ENCODE measurements at places on chromosomes 1 and 21.

- DNase-seq: no peak
These were observed 112.7 kb downstream of the PRDM2 start for GRCh38 chr1:13812456-13813397.

DNA sequence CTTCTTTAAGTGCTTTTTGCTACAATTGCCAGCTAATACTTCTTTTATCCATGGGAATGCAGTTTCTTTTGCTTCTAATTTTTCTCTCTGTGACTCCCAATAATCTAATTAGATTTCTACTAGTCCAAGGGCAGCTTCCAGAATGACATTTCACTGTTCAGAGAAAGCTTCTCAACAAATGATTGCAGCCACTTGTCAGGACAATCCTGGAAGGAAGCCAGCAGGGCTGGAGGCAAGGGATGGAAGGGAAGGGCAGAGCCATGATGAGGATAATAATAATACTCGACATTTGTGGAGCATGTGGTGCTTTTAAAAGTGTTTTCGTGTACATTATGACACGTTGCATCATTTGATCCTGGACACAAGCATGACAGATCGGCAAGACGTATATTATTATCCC lies 19.4 kb downstream of the F11R start:
- no peak for DNase-seq

GRCh38 chr1:47031059-47031458 lies 7.6 kb downstream of the CYP4X1 start:
- no peak for DNase-seq

GRCh38 chr1:203149188-203149840 lies 21.8 kb downstream of the ADORA1 start:
- no peak for DNase-seq

- DNase-seq: no peak
These were observed 3.4 kb downstream of the SPATC1L start for GRCh38 chr21:46180778-46181391.

DNA sequence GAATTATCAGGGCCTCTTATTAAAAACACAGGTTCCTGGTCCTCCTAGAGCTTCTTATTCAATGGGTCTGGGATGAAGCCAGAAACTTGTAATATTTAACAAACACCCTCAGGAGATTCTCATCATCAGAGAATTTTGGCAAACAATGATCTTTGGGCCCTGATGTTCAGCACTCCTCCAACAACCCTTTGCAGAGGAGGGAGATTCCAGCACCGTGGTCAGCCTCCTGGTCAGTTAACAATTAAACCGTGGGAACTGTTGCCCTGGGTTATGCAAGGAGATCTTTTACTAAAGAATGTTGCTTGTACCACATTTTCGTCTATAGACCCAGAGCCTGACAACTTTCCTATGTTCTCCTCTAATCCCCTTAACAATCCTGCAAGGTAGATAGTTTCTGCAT lies 294.4 kb downstream of the PLPP3 start:
- no peak for DNase-seq
